ENCODE measurements at places on chromosomes 2 and 18.

GRCh38 chr2:42926434-42927333 lies 134.3 kb upstream of the HAAO start:
- DNase-seq = no peak

GRCh38 chr2:6167592-6168138 lies 475.5 kb downstream of the SOX11 start:
- DNase-seq = no peak

DNA sequence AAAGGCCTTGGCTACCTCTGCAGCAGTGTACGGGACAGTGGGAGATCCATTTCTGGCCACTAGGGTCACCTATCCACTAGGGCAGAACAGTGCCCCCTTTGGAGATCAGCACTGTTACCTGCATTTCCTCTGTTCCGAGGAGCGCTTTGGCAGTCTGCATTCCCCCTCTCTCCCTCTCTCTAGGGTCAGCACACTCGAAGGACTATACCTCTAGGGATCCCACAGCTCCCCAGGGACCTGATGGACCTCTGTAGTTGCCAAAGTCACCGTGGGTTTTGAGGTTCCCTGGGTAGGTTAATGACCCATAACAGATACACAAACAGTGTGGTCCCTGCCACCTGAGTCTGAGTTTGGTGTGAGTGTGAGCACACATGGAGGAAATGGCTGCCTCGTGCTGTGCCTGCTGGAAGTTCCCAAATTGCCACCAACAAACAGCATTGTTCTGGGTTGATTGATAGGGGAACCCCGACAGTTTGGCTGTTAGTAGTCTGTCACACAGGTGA lies 99.8 kb upstream of the VWC2L start:
- DNase-seq = no peak

GRCh38 chr2:120711694-120712093 lies 24.0 kb upstream of the GLI2 start:
- no peak for DNase-seq

DNA sequence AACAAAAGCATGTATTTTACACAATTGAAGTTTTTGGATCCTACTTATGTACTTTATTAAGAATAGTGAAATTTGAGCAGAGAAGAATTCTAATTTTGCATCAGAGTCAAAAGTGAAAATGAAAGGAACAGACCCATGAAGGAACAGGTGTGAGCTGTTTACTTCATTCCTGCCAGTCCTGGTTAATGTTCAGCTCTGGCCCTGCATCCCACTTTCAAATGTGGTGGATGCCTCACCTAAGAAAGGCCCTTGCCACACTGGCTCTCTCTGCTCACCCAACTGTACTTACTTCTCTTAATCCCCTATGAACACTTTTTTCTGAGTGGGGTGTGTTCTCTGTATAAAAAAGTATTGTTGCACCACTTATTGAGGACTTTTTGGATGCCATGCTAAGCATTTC lies 22.2 kb downstream of the FAM110C start:
- no peak for DNase-seq

GRCh38 chr2:101508636-101509035 lies 33.7 kb upstream of the RFX8 start:
- DNase-seq = no peak

GRCh38 chr2:70087702-70088597 lies 673 bp downstream of the PCBP1 start:
- no peak for DNase-seq

Measured in ascending aorta (tissue), 2 donors.